ENCODE measurements at places on chromosomes 11 and 22. TPM values are rescaled to one million over a fixed set of nuclear protein-coding genes. Genes with fewer than 3 reads are reported as not detected.

The NLRP14 gene
- polyA plus RNA-seq = 0.72 TPM

GRCh38 chr11:9689721-9690120 lies 25.8 kb downstream of the SWAP70 start:
- no peak for DNase-seq

- DNase-seq = no peak
These were observed 29.6 kb downstream of the ANO1 start for GRCh38 chr11:70107756-70108155.

DNA sequence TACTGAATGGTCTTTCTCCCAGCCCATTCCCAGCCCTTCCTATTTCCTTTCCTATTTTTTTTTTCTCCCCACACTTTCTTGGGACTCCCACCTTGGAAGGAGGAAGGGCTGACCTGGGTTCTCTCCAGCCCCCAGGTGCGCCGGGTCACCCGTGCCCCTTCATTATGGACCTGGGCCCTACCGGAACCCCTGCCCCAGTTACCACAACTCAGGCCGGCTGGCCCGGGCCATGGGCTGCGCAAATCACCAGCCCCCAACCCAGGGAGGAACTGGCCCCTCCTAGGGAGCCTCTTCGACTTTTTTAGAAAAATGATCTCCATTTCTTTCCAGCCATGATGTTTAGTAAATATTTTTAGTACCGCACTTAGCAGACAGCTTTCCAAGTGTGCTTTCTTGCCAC lies 62.2 kb downstream of the MORC2 start:
- no peak for DNase-seq

GRCh38 chr11:73413256-73413655 lies 37.1 kb downstream of the RELT start:
- no peak for DNase-seq

DNA sequence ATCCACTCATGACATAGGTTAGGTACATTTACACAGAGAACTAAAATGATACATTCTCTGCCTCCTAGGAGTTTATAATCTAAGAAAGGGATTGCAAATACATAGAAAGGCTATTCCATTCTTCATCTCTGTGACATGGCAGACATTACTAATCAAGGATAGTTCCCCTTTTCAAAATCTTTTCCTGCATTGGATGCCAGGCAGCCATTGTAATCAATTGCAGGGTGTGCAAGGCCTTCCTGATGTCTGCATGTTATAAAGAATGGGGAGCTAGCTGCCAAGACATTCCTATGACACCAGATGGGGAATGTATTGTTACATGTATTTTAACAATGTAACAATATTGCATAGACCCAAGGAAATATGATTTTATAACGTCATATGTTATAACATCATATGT lies 82.0 kb downstream of the KIRREL3 start:
- no peak for DNase-seq

DNA sequence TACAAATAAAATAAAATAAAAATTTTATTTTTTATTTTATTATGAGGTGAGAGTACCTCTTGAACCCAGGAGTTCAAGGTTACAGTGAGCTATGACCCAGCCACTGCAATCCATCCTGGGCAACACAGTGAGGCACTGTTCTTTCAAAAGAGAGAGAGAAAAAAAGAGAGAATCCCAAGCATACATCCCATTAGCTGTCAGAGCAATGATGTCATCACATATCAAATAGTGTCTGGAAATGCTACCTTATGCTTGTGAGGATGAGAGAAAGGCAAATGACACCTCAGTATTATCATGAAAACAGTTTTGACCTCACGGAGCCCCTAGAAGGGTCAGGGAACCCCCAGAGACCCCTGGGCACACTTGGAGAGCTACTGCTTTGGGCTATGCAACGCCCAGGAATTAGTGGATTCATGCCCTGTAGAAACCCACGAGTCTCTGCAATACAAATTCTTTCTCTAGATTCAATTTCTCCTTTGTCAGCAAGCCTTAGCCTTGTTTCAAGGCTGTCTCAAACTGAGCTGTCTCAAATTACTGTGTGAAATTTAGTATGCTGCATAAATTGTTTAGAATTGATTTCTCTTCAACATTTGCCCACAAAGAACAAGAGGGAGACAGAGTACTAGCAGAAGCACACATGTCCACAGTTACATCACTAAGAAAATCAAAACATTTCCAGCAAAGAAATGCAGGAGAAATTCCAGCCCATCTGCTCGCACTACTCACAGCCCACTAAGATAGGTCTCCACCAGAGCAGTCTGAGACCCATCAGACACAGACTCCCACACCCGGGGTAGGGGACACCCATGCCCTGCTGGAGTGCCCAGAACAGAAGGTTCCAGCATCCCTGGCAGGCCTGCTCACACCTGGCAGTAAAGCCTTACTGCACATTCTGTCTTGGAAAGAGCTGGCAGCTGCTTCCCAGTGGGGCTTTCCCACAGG lies 18.1 kb downstream of the DGCR2 start:
- no peak for DNase-seq

- no peak for DNase-seq
These were observed 86.8 kb upstream of the CRTAM start for GRCh38 chr11:122751292-122752070.

GRCh38 chr22:26585104-26585790 lies 4.7 kb downstream of the TPST2 start:
- no peak for DNase-seq

DNA sequence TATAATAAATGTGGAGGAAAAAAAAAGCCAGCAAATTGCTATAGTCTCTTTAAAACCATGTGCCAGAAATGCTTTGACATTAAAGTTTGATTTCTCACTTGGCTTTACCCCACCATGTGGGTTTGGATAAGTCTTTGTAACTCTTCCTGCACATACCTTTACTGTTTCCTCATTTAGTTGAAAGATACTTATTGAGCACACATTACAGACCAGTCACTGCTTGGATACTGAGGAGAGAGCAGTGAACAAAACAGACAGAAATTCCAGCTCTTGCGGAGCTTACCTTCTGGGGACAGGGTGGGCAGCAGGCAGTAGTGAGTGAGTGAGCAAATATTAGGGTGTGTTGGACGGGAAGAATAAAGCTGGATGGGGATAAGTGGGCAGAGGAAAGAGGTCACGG lies 13.7 kb downstream of the PACS1 start:
- no peak for DNase-seq

DNA sequence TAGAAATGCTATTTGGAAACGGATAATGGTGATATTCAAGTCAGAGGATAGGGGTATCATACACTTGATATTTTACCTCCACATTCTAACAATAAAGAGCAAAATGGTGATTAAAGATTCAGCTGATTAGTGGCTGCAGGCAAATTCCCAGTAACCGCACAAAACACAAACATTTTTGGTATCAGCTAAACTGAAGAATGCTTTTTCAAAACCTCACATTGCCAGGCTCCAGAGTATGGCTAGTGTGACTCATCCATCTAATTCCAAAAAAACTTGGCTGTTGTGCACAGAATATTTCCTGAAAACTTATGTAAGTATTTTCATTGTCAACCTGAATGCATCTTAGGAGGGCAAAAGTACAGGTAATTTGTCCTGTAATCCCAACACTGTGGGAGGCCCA lies 10.9 kb downstream of the SRPRA start:
- no peak for DNase-seq

- no peak for DNase-seq
These were observed 31.0 kb upstream of the CHRM4 start for GRCh38 chr11:46422588-46422987.

DNA sequence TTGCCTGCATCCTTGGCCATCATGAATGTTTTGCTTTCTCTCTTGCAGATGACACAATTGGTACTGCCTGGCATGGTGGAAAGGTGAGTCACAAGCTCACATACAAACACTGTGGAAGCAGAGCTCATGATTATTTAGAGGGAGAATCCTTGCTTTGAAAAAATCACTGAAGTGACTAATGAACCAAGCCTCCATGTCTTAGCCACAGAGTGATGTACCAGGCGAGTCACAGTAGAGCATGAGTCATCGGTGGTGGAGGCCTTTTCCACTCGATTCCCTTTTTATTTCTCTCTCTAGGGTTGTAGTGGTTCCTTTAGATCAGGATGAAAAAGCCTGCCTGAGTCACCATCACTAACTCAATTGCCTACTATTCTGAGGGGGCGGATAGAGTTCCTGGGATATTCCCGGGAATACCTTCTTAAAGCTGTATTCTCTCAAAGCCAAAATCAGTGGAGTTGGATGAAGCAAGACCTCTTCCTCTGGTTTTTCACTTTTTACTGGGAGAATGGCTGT lies 49.6 kb upstream of the ALKBH3 start:
- no peak for DNase-seq

- DNase-seq = no peak
These were observed 711.6 kb upstream of the ANO5 start for GRCh38 chr11:21481255-21481654.

Measured in left renal pelvis (tissue), 4 donors.